ENCODE measurements at places on chromosomes 7 and 10.
A peak's percentile ranks its signal among the peaks of the same experiment; 100 is the strongest.

DNA sequence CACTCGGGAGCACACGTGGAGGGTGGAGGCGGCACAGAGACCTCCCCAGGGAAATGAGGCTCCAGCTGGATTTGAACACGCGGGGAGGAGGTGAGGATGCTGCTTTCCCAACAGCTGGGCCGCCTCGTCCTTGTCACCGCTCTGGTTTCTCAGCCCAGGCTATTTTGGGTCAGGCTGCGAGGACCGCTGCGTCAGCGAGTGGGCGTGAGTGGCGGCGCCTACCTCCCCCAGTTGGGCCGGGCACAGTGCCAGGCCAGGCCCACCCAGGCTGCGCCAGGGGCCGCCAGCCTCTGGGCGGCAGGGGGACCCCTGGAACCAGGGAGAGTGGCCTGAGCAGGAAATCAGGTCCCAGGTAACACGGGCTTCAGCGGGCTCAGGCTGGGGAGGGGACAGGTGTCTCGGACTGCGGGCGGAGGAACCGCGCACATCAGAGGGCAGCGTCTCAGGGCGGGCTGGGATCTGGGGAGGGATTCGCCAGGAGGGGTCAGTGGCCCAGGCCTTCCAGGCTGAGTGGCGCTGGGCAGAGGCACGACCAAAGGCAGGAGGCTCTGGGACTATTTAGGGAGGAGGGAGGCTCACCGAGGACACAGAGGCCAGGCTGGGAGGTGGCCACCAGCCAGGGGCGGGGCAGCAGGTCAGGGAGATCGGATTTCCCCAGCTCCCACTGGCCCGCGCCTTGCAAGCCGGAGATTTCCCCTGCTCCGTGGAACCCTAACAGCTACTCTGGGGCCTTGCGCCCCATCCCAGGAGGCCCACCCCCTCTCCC, 125.2 kb upstream of the RET start:
- no peak for DNase-seq

DNA sequence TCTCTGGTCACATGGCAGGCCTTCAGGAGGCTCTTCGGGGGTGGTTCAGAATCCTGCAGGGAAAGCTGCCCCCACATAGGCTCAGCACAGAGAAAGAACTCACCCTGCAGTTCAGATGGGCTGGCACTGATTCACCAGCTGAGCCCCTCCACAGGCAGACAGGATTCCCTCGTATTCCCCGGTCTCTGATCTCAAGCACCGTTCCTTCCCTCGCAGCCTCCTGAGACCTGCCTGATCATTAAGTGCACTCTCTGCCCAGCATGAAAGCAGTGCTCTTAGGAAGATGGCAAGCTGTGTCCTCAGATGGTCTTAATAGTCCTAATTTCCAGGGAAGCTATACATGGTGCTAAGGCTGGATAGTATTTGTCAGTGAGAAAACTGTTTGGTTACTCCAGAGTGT, 78.2 kb upstream of the NPS start:
- DNase-seq: no peak

DNA sequence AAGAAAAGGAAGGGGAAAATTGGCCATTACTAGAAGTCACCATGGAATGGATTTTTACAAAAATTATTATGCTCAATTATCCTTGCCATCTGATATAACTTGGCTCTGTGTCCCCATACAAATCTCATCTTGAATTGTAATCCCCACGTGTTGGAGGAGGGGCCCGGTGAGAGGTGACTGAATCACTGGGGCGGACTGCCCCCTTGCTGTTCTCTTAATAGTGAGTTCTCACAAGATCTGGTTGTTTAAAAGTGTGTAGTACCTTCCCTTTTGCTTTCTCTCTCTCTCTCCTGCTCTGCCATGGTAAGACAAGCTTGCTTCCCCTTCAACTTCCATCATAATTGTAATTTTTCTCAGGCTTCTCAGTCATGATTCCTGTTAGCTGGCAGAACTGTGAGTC, 1023.6 kb downstream of the XPNPEP1 start:
- DNase-seq: no peak

DNA sequence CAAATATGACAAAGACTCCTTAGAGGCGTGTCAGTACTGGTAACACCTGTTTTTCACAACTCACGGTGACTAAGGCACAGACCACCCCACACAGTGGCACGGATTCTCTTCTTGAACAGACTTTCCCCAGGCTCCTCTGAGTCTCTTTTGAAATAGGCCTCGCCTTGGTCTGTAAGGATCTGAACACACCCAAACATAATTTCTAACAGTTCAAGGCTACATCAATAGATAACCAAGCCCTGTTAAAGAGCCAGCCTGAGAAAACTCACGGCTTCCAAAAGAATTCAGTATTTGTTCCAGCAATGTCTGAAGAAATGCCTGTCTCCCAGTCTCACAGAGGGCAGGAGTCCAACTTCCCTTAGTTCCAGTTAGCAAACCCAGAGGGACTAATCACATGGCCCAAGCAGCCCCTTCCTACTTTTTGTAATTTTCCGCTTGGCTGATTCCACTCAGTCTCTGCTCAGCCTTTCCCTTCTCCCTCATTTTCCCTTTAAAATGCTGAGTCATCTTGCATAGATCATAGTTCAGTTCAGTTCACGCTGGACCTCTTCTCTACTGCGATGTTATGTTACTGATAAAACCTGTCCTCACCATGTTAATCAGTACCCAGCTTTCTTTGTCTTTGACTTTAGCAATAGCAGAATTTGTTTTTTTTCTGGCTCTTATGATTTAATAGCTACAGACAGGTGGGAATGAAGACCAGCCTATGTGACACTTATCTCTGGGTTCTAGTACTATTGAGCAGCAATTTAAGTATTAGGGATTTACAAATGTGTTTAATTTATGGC, 22.6 kb upstream of the AKR1C3 start:
- DNase-seq: peak; percentile 65

GRCh38 chr7:118153551-118154177, 30.3 kb upstream of the LSM8 start:
- DNase-seq: peak; percentile 11

DNA sequence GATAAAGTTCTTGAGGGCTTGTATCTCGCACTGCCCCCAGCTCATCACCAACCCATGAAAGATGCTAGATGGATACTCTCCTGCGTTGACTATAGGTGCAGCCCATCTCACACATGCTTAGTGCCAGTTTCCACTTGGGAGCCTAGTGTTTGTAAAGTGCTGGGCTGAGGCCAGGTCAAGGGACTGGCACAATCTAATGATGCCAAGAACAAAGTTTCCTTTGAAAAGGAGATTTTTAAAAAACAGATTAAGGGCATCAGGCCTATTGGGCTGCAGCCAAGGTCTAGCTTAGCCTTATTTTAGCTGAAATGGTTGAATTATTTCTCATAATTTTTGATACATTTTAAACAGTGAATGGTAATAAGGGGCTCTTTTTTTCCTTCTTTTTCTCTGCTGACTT, 259.0 kb downstream of the ADRA2A start:
- DNase-seq: peak; percentile 11
